Ascending aorta (tissue), 2 donors: ENCODE measurements at places on chromosomes 2 and 18. TPM values are rescaled to one million over a fixed set of nuclear protein-coding genes. Genes with fewer than 3 reads are reported as not detected.
A peak's percentile ranks its signal among the peaks of the same experiment; 100 is the strongest.

IL1F10 gene
- total RNA-seq, result not detected

DNA sequence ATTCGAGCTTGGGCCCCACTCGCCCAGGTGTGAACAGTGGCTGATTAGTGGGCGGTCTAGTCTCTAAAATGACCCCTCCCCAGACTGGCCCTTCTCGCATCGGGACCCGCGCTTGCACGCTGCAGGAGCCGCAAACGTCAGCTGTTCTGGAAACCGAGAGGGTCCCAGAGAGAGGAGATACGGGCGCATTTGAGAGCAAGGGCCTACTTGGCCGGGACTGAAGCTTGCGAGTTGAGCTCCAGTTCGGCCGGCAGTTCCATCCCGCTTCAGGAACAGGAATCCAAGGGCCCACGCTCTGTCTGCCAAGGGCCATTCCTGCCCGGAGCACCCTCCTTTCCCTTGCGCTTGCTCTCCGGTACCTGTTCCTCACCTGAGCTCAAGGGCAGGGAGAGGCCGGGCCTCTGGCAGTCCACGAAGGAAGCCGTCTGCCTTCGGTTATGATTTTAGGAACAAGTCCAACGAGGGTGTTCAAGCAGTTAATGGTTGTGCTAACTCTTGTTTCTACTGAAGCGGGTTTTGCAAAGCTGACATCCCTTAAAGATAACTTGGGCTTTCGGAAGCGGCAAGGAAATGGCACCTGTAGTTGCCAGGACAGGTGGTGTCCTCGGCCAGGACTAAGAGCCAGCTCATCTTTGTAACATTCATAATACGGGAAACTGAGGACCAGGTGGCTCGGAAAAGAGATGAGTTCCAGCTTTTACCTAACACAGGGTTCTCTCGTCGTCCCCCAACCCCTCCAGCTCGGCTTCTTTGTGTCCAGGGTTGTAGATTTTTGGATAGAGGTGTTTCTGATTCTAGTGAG, 3.9 kb upstream of the DLX1 start:
- peaks cover 38% of the 10 kb centered on the region for H3K27me3 ChIP-seq
- H3K4me3 ChIP-seq, result no peak overlapping the region
- H3K36me3 ChIP-seq, result no peaks in the 10 kb centered on the region

CCDC102B gene
- 3.3 TPM for total RNA-seq

- DNase-seq, result no peak
- H3K27ac ChIP-seq, result peak overlapping the region; percentile 68
- H3K4me1 ChIP-seq, result peaks cover 5% of the 10 kb centered on the region
- H3K27me3 ChIP-seq, result no peaks in the 10 kb centered on the region
These were observed 107.6 kb downstream of the TRIB2 start for GRCh38 chr2:12824351-12824777.

GRCh38 chr2:48590017-48590416, 27.6 kb upstream of the GTF2A1L start:
- H3K27ac ChIP-seq, result no peak overlapping the region
- no peaks in the 10 kb centered on the region for H3K27me3 ChIP-seq
- no peak for DNase-seq
- no peak overlapping the region for H3K4me3 ChIP-seq
- peaks cover 19% of the 10 kb centered on the region for H3K36me3 ChIP-seq

DNA sequence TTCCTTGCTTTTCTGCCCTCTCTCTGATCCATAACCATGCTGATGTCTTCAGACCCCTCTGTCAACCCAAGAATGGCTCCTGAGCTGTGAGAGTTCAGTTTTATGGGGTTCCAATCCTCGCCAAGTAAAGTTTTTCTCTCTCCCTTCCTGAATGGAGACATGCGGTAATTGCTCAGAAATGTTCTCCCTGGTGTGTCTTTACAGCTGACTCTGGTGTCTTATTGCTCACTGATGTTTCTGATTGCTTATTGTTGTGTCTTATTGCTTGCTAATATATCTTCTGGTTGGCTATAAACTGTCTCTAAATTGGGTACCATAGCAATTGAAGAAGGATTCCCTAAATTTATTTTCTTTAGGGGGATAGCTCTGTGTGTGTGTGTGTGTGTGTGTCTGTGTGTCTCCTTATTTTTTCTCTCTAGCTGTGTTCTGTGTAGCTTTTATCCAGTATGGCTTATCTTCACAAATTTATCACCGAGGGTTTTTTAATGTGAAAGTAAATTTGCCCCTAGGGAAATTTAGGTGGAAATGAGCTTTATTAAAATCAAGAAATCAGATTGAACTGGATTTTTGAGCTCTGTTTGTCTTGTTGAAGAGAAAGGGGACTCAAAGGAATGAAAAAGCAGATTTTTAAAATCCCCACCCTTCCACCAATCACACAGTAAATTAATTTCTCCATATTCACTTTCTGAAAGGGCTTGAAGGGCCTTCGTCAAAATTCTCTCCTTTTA, 19.5 kb downstream of the MGAT5 start:
- H3K4me3 ChIP-seq, result no peak overlapping the region
- H3K4me1 ChIP-seq, result no peaks in the 10 kb centered on the region
- no peaks in the 10 kb centered on the region for H3K36me3 ChIP-seq
- H3K27ac ChIP-seq, result no peak overlapping the region
- no peaks in the 10 kb centered on the region for H3K27me3 ChIP-seq

CDH20 gene
- total RNA-seq, result not detected

GRCh38 chr18:48993586-48993985, 42.8 kb upstream of the SMAD7 start:
- H3K4me3 ChIP-seq, result no peak overlapping the region
- H3K36me3 ChIP-seq, result no peaks in the 10 kb centered on the region
- H3K27ac ChIP-seq, result peak overlapping the region; percentile 86
- DNase-seq, result no peak
- H3K27me3 ChIP-seq, result no peaks in the 10 kb centered on the region

- no peak overlapping the region for H3K4me3 ChIP-seq
- peaks cover 3% of the 10 kb centered on the region for H3K36me3 ChIP-seq
- no peak overlapping the region for H3K27ac ChIP-seq
- no peaks in the 10 kb centered on the region for H3K27me3 ChIP-seq
These were observed 28.4 kb downstream of the MFSD6 start for GRCh38 chr2:190436557-190436956.

LYG2 gene
- total RNA-seq, result not detected

GRCh38 chr2:140256080-140256479, 1475.9 kb upstream of the NXPH2 start:
- H3K27me3 ChIP-seq, result no peaks in the 10 kb centered on the region
- H3K27ac ChIP-seq, result no peak overlapping the region
- no peak for DNase-seq
- no peaks in the 10 kb centered on the region for H3K4me1 ChIP-seq

MC5R gene
- not detected for total RNA-seq

DNA sequence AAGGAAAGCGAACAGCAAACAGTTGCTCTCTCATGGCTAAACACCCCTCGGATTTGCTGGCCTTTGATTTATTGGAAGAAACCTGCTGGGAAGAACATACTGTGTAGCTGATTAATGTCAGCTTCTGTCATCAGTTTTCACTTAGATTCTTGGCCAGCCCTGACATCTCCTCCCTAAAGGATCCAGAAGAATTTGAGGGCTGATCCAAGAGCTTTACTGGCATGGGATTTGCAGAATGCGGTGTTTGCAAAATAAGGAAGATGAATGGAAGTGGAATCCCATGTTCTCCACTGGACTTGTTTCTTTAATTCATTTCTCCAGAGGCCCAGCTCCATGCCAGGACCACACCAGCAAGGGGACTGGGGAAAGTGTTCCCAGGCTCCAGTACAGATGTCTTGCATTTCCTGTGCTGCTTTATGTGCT, 80.5 kb downstream of the RDH14 start:
- H3K4me3 ChIP-seq, result no peak overlapping the region
- no peak for DNase-seq

DNA sequence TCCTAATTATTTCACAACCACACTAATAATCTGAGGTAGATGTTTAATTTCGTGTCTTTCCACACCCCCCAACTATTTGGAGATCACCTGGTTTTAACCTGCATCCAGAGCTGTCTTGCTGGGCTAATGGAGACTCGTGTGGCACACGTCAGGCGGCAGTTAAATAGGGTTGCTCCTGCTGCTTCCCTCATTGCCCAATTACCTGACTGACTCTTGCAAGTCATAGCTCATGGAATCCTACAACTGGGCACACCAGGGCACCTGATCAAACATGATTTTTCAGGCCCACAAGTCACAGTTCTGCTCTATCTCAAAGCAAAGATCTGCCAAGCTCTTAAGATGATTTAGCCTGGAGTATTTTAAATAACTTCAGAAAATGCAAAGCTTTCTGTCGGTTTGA, 1430.4 kb upstream of the ACVR2A start:
- H3K4me1 ChIP-seq, result no peaks in the 10 kb centered on the region
- H3K27me3 ChIP-seq, result no peaks in the 10 kb centered on the region
- no peak overlapping the region for H3K4me3 ChIP-seq
- H3K27ac ChIP-seq, result no peak overlapping the region

- H3K36me3 ChIP-seq, result no peaks in the 10 kb centered on the region
- H3K27me3 ChIP-seq, result no peaks in the 10 kb centered on the region
- DNase-seq, result no peak
- peaks cover 27% of the 10 kb centered on the region for H3K4me1 ChIP-seq
- H3K4me3 ChIP-seq, result no peak overlapping the region
- H3K27ac ChIP-seq, result peak overlapping the region; percentile 57
These were observed 8.9 kb downstream of the STAM2 start for GRCh38 chr2:152166633-152167032.

GBX2 gene
- not detected for total RNA-seq

GRCh38 chr18:69400253-69400975, at the start of gene DOK6:
Gene DOK6 (plus strand): TSS chr18:69400888.
- H3K36me3 ChIP-seq, result no peaks in the 10 kb centered on the region
- no peak for DNase-seq
- H3K4me3 ChIP-seq, result peak within 1 kb of the TSS; percentile 94

DNA sequence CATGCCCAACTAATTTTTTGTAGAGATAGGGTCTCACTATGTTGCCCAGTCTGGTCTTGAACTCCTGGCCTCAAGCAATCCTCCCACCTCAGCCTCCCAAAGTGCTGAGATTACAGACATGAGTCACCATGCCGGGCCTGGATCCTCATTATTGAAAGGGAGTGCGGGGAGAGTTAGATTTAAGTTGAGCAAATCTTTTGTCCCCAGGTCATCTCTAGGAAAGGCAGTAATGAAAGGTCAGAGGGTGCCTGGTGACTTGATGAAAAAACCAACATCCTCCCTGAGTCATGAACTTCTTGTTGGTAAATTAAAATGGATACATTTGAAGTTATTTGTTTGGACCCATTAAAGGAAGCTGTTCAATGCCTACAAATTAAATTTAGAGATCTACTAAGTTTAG, 25.1 kb downstream of the STAT4 start:
- H3K4me1 ChIP-seq, result no peaks in the 10 kb centered on the region
- DNase-seq, result no peak
- no peaks in the 10 kb centered on the region for H3K36me3 ChIP-seq
- H3K4me3 ChIP-seq, result no peak overlapping the region

SLC4A1AP gene
- total RNA-seq, result 26.8 TPM

DNA sequence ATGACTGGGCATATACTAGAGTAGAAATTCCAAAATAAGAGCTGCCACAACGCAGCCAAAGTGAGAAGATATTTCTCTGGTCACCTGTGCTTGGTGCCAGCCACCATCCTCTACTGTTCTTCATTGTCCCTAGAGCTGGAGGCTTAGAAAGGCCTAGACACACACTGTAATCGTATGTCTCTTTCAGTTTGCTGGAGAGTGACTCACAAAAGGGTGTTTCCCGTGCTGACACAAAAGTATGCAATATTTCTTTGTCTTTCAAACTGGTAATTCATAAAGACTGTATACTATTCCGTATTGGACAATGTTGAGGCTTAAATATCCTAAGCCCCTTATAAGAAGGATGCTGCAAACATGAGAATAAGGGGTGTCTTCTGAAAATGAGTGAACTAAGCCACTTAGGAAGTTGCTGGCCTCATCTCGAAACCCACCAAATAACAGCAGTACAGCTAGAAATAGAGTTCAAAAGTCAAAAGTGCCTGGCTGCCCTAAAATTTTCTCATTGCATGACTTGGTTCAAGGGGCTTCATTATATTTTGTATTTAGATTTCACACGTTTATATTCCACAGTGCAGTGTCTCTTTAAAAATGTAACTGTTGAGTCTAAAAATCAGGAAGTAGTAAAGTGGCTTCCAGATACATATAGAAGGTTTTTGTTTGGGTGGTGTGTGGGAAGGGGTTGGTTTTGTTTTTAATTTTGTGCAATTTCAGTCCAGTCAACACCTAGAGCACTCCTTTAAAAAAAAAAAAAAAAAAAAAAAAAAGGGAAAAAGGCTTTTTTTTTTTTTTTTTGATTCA, 601.1 kb downstream of the ARHGAP15 start:
- H3K27ac ChIP-seq, result no peak overlapping the region
- no peaks in the 10 kb centered on the region for H3K27me3 ChIP-seq
- DNase-seq, result no peak
- H3K4me3 ChIP-seq, result no peak overlapping the region

CAB39 gene
- 62.9 TPM for total RNA-seq

LRP1B gene
- not detected for total RNA-seq

DNA sequence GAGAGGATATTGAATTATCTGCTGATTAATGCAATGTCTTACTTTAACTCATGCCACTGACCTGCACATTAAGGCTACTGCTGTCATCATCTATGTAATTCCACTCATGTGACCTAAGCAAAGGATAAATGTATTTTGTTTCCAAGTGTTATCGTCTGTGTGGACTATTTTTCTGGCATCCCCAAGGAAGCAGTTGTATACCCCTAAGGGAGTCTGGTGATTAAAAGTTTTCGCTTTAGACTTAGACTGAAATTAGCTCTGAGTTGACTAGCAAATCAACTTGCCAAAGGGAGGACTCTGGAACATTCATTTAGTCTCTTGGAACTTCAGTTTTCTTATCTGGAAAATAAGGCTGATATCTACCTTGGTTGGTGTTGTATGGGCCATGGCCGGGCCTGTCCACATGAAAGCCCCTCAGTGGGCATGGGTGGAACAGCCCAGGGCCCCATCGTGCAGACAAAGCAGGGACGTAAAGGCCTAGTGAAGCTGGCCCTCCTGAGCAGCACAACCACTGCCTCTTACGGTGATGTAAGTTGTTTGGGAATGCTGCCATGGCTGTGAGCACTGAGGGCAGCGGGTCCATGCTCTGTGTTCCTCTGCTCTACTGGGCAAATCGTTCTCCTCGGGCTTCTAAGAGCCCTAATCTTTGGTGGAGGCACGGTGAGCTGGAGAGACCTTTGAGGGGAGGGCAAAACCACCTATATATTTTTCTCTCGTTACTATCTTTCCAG, 144.4 kb upstream of the RNF152 start:
- H3K27me3 ChIP-seq, result no peaks in the 10 kb centered on the region
- H3K36me3 ChIP-seq, result no peaks in the 10 kb centered on the region
- no peaks in the 10 kb centered on the region for H3K4me1 ChIP-seq
- no peak for DNase-seq

MAL gene
- total RNA-seq, result not detected

SPDYA gene
- total RNA-seq, result 0.32 TPM

DNA sequence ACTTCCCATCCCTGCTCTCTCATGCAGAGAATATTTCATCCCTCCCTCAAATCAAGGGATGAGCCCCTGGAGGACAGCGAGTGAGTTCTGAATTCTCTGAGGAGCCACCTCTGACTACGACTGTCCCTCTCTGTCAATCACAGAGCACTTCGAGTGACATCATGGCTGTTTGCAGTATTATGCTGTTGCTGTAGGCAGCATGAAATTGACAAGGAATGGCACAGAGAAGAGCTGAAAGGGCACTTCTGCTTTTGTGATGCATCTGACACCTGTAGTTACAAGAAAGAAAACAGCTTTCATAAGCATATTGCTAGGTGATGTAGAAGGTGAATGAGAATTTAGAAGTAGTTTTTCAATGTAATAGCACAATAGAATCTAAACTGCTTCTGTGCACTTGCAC, 166.9 kb downstream of the ARHGAP15 start:
- no peak for DNase-seq
- no peaks in the 10 kb centered on the region for H3K27me3 ChIP-seq
- H3K4me3 ChIP-seq, result no peak overlapping the region
- H3K4me1 ChIP-seq, result no peaks in the 10 kb centered on the region

- DNase-seq, result no peak
- H3K36me3 ChIP-seq, result no peaks in the 10 kb centered on the region
- no peak overlapping the region for H3K27ac ChIP-seq
- H3K4me1 ChIP-seq, result no peaks in the 10 kb centered on the region
These were observed 401.6 kb downstream of the GPD2 start for GRCh38 chr2:156837635-156838370.

ALPG gene
- not detected for total RNA-seq
